ENCODE measurements at places on chromosomes 4 and X.

DNA sequence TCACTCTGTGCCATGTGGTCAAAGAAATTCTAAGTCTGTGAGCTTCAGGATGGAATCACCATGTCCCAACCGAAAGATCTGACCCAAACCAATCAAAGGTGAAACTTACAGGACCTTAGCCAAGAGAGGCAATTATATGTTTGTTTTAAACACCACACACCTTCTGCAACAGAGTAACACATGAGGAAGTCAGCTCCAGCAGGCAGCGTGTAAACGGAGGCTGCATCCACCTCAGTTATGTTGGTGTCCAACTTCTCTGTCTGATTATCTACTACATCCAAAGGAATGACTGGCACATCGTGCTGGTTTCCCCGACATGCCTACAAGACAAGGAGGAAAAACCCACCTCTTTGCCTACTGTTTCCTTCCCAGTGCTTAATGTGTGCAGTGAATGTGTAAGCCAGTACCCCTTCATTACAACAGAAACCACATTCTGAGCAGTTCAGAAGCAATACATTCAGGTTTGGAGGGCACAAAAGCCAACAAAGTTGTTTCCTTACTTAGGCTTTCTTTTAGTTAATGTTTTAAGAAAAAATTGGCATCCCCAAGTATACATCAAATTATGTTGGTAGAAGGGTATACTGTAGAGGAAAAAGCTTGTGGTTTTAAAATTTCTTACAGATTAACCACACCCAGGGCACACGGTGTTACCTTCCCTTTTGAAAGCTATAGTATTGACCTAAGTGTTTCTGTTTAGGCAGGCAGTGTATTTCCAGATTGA, 12.4 kb downstream of the CASP6 start:
- DNase-seq: no peak

- no peak for DNase-seq
Measured at GRCh38 chrX:107600366-107600765, 27.9 kb upstream of the PRPS1 start.

GRCh38 chr4:110278127-110278526, 79.7 kb upstream of the ELOVL6 start:
- DNase-seq: no peak

- DNase-seq: no peak
Measured at GRCh38 chr4:156101571-156101970, 147.9 kb upstream of the CTSO start.

- DNase-seq: no peak
Measured at GRCh38 chrX:22122510-22122909, 90.4 kb downstream of the PHEX start.

DNA sequence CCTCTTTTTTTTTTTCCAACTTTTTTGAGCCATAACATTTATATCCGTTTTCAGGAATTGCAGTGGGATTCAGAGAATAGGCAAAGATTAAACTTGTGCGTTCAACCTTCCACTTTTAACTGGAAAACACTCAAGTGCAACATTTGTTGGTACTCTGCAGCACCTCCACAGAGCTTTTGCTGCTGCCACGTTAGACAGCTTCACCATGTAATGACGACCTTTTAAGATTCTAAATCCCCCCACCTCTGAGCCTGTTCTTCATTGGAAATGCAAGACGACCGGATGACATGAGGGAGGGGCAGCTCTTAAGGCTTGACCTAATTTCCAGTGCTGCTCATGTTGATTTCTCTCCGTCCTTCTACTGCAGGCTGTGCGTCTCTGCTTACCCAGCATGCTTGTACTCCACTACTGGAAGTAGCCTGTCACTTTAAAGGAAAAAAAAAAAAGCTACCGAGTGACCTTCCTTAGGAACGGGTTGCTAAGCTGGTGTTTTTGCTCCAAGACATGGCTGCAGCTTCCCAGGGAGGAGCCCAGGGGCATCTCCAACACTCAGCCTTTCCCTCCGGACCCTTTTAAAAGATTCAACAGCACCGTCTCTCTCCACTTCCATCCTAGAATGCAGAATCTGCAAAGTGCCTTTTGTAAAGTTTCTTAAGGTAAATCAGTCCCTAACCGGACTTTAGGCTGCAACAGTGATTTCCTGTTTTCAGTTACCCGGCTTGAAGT, at the start of gene CC2D2A:
Gene CC2D2A, plus strand, starts transcription at position 481 of the 726 bp plus-strand sequence. CDS start 6,051 bp downstream, outside the sequence.
- DNase-seq: peak; percentile 46

DNA sequence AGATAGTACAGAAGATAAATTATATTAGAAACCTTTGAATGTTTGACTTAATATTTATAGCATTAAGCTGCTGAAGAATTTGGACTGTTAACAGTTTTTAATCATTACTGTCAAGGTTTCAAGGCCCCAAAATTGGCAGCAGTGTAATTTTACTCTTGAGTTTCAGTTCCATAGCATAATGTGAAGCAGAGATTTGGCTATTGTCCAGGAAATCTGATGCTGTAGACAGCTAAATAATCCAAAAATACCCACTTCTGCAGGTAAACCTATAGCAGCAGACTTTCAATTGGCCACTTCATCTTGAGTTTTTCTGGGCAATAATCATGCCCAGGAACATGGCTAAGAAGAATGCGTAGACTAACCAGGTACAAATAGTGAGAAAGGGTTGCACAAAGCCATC, 85.0 kb downstream of the RCHY1 start:
- DNase-seq: no peak

DNA sequence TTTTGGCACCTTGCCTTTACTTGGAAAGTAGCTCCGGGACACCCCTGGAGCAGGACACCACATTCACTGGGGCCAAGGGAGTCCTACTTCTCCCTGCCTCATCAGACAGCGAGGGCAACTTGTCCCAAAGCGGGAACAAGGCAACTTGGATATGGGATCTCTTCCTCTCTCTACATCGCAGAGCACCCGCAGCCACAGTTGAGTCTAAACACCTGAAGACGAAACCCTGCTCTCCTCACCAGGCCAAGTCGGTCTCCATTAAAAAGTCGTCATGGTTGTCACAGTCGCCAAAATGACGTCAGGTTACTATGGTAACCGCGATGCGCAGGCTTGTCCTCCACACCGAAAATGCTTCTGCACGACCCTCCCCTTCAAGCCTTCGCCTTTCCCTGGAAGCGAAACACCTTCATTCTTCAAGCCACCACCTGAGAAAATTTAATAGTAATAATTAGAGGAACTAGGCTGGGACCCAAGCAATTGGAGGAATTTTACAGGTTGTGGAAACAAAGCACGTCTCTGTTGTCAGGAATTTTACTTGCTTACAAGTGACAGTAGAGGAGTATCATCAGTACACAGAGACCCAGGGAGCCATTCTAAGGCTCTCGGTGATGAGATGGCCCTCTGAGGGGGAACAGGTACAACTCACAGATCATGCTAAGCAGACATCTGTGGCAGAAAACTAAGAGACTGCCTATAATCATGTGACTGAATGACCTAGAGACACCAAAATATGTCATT, 30.5 kb upstream of the TCEAL4 start:
- peak; percentile 78 for DNase-seq

DNA sequence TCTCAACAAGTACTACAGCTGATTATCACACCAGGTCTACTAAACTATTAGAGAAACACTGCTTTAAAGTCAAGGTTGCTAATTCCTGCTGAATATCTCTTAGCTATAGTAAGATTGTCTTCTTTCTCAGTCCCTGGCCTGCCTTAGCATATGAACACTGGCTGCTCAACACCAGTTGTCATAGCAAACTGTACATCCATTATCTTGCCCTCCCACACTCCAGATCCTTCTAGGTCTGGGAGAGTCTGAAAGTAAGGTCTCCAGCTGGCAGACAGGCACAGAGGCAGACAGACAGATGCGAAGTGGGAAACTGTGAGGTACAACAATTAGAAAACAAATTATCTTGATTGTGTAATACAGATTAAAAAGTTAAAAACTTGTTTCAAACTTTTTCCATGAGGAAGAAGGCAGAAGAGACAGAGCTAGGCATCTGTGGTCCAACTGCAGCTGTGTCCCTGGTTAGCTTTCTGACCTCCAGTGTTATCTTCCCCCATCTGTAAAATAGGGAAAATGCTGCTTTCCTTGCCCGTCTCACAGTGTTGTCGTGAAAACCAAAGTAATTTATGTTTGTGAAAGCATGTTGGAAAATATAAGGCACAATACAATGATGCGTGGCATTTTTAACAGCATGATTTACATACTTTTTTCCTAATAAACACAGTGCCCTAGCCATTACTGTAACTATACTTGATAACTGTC, 133.8 kb downstream of the KLHL13 start:
- DNase-seq: no peak

DNA sequence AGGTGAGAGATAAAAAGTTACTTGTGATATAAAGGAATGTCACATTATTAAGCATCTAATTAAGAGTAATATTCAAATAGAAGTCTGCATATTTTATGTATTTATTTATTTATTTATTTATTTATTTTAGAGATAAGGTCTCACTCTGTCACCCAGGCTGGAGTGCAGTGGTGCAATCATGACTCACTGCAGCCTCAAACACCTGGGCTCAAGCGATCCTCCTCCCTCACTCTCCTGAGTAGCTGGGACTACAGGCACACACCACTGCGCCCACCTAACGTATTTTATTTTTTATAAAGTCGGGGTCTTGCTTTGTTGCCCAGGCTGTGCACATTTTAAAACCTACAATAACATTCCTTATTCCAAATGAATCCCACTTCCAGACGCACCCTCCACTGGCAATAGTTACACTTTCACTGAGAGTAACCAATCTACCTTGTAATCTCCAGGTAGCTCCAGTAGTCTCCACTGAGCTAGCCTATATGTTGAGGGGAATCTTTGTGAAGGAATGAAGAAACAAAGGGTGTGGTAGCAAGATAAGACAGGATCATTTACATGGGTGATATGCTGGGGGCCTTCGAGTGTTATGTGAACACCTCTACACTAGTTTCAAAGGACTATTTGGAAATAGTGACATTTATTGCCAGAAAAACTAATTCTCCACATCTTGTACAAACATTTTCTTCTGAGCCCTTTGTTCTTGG, 11.9 kb downstream of the SH3D19 start:
- DNase-seq: no peak

- DNase-seq: no peak
Measured at GRCh38 chrX:119266364-119266995, 30.4 kb downstream of the PGRMC1 start.

GRCh38 chrX:40462795-40463194, 118.0 kb upstream of the ATP6AP2 start:
- no peak for DNase-seq

DNA sequence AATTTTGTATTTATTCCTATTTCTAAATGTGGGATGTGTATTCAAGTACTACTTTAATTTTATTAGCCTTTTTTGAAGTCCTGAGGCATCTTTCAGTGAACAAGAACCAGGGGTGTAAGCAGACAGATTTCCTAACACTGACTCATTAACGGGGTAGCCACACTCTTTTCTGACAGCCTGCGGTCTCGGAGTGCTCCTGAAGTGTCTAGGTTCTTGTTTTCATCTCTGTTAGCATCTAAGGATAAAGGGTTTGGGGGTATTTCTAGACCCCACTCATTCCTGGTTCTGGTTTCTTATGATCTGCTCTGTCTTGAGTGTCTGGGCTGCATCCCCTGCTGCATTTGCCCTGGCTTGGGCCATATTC, 71.9 kb downstream of the GC start:
- no peak for DNase-seq

- DNase-seq: no peak
Measured at GRCh38 chr4:108157655-108158054, 11.1 kb downstream of the LEF1 start.

DNA sequence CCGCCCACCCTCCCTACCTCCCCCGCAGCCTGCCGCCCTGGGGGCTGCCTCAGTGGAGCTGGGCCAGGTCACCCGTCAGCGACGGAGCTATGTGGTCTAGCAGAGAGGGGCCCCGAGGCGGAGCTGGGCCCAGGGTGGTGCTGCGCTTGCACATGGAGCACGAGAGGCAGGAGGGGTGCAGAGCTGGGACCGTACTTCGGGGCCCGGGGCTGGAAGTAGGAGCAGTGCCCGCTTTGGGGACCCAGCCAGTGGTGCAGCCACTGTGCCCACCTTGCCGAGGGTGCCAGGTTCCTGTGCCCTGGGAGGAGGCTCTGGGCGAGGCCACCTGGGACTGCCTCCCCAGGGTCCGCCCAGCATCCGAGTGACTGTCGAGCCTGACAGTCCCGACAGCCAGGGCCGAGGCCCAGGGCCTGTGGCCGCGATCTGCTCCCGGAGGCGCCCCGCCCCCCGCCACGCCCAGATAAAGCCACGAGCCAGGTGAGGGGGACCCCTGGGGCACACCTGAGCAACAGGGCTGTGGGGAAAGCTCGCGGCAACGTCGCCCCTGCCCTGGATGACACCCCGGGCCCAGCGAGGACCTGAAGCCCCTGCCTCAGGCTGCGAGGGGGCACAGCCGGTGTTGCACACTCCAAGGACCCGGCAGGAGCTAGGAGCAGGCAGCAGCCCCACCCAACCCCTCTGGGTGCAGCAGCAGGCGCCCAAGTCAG, 117.5 kb downstream of the DNAAF6 start:
- DNase-seq: no peak

- no peak for DNase-seq
Measured at GRCh38 chrX:79371640-79372039, 4.5 kb upstream of the ITM2A start.

DNA sequence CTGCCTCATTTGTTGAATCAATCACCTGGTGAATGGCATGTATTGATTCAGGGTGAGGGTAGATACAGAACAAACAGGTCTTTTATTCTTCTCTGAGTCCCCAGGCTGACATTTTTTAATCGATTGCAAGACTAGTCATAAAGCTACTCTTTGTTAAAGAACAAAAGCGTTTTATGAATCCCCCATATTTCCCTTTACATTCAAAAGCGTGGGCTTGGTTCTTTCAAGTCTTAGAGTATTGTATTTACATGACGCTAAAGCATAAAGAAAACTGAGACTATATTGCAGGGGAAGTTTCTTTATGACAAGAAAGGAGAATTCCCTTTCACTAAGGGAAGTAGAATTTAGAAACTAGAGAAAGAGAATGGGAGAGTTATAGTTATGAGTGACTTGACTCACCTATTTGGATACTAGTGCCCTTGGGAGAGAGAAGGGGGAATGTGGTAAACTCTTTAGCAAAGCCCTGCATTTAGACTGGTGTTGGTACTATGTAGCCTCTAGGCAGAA, 69.3 kb upstream of the PDE5A start:
- no peak for DNase-seq

- DNase-seq: no peak
Measured at GRCh38 chrX:24902806-24903205, 113.0 kb downstream of the ARX start.

- DNase-seq: no peak
Measured at GRCh38 chrX:137567682-137568232, 1.8 kb downstream of the ZIC3 start.

DNA sequence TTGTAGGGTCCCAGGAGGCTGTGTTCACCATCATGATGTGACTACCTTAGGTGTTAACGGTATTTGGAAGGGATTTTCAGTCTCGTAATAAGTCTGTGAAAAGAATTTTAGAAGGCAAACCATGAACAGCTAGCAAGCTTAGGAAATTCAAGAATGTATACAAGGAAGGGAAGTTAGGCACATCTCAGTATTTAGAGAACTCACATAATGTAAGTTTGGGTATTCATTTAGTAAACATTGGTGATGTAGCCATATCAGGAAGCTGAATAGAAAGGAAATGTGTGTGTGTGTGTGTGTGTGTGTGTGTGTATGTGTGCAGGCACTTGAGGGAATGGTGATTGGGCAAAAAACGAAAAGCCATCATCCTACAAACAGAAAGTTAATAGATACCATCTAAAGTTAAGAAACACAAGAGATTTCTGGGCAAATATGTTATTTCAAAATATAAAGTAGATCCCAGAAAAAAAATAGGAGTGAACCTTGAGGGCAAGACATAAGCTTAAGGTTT, 34.7 kb upstream of the PRKX start:
- DNase-seq: no peak
